Femur (tissue), 1 donor: ENCODE measurements at places on chromosomes 5 and 9.

GRCh38 chr5:68122439-68123328 lies 92.9 kb upstream of the PIK3R1 start:
- no peak for DNase-seq

DNA sequence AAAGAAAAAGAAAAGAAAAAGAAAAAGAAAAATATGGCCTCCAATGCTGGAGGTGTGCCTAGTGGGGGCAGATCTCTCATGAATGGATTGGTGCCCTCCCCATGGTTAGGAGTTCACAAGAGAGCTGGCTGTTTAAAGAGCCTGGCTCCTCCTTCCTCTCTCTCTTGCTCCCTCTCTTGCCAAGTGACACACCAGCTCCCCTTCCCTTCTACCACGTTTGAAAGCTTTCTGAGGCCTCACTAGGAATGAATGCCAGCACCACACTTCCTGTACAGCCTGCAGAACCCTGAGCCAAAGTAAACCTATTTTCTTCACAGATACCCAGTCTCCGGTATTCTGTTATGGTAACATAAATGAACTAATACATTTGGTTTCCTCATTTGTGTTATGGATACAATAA lies 14.4 kb upstream of the GALNT10 start:
- DNase-seq, result peak; percentile 56

GRCh38 chr9:35398651-35399335 lies 91.1 kb upstream of the RUSC2 start:
- DNase-seq, result no peak

DNA sequence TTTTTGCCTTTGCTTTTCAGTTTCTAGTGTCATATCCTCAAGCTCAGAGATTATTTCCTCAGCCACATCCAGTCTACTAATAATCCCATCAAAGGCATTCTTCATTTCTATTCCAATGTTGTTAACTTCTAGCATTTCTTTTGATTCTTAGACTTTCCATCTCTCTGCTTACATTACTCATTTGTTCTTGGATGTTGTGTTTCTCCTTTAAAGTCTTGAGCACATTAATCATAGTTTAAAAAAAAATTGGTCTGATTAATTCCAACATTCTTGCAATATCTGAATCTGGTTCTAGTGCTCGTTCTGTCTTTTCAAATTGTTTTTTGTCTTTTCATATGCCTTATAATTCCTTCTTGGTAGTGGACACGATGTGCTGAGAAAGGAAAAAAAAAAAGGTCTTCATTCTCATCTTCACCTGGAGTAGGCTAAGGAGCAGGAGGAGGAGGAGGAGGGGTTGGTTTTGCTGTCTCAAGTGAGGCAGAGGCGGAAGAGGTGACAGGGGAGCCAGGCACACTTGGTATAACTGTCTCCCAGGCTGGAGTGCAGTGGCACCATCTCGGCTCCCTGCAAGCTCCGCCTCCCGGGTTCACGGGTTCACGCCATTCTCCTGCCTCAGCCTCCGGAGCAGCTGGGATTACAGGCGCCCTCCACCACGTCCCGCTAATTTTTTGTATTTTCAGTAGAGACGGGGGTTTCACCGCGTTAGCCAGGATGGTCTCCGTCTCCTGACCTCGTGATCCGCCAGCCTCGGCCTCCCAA lies 16.3 kb downstream of the PRXL2C start:
- no peak for DNase-seq

DNA sequence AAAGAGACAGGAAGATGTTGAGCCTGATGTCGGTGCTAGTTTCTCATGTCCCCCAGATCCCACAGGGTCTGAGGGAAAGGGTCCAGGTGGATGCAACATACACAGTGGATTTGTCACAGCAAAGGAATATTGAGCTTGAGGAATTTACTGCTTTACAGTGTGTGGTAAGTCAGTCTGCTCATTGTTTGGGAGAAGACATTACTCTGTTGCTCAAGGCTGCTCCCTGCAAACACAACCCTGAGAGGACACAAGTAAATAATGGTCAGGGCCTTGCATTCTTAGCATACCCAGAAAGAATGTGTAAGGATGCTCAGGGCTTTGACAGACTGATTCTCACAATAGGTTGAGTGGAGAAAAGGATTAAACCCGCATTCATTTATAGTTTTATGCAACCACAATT lies 7.3 kb upstream of the MAN2A1 start:
- DNase-seq, result no peak

GRCh38 chr9:136542241-136543040 lies 3.4 kb downstream of the NOTCH1 start:
- no peak for DNase-seq

GRCh38 chr5:92990771-92991170 lies 590.2 kb downstream of the NR2F1-AS1 start:
- DNase-seq, result no peak

- no peak for DNase-seq
These were observed 12.2 kb upstream of the SEPTIN8 start for GRCh38 chr5:132788990-132789886.
